HCT116 (cell line): ENCODE measurements at places on chromosomes 16 and 17.

DNA sequence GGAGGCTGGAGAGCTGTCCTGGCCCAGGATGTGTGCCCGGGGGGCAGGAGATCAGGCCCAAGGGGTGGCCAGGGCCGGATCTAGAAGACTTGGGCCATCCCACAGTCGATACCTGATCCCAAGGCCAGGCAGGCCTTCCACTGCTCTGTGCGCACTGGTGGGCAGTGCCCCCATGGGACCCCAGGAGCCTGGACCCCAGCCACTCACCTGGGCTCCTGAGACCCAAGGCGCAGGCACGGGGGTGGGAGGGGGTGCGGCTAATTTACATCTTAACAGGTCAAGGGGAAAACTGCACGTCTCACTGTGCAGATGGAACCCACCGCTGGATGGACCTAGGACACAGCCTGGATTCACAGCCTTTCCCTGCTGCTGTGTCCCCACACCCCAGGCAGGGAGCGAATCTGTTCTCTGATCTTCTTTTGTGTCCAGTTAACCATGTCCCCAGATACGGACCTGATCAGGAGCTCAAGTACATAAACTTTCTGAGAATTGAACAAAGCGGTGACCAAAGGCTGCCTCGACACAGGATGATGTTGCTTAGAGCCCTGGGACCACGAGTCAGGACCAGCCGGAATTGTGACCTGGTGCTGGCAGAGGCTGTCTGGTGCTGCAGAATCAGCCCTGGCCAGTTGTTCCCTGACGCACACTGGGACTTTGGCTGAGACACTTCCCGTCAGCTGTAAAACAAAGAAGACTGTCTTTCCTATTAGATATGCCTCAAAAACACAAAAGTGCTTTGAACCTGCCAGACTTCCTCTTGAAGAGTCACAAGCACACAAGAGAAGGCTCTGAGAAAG, 60.6 kb downstream of the TNFRSF13B start:
- no peak for DNase-seq

- peak; percentile 0 for DNase-seq
These were observed 216.7 kb downstream of the PMP22 start for GRCh38 chr17:15048381-15048780.

GRCh38 chr17:80236911-80237310, 16.7 kb downstream of the SLC26A11 start:
- DNase-seq, result no peak

DNA sequence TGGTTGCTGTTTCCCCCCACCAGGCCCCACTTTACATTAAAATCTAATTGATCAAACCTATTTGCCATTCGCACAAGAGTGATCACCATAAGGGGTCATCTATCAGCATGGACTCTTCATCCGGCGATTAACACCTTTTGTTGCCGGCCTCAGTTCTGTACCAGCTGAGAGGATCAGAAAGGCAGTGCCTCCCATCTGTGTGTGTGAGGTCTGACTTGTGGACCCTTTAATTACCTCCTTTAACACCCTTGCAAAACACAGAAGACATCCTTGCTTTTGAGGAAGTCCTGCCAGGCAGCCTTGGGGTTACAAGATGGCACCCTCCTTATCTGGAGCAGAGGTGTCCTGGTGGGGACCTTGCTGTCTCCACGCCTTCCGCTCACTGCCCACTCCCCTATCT, 77.2 kb upstream of the IRX3 start:
- DNase-seq, result no peak

DNA sequence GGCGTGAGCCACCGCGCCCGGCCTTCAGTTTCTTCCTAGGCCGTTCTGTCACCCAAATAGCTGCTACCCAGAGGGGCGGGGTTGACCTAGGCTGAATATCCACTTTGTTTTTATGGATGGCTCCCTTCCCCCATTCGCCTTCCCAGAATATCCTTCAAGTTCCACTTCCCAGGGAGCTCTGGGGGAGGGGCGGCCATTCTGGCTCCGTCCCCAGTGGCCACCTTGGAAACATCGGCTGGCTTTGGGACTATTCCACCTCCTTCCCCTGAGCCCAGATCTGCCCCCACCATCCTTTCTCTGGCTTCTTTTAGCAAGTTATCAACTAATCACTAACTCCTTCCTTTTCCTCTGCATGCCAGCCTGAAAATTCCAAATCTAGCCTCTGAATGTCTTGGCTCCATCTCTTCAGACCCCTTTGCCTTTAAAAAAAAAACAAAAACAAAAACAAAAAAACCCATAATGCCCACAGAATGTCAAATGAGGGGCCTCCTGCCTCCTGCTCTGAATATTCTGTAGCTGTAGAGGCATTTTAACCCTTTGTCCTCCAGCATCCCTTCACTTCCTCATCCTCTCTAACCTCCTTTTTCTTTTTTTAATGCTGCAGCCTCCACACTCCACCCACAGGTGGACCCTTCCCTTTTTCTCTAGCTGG, 6.4 kb downstream of the ATP1B2 start:
- DNase-seq, result no peak

DNA sequence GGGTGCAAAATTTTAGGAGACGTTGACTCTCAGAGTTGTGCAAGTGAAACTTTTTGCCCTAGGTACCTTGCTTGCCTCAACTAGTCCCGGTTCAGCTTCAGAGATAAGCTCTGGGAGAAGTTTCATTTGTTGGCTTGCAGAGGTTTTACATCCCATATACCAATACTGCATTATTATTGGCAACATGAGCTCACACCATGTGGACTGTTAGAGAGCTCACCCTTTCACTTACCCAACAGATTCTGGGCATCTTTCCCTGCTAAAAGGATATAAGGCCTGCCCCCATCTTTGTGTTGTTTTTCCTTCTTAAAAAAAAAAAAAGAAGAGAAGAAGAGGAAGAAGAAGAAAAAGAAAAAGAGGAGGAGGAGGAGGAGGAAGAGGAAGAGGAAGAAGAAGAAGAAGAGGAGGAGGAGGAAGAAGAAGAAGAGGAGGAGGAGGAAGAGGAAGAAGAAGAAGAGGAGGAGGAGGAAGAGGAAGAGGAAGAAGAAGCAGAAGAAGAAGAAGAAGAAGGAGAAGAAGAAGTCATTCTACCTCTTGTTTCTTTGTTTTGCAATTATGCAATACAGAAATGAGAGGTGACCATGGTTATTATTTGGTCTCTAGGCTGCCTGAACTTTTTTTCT, 292.6 kb upstream of the IRX3 start:
- no peak for DNase-seq

DNA sequence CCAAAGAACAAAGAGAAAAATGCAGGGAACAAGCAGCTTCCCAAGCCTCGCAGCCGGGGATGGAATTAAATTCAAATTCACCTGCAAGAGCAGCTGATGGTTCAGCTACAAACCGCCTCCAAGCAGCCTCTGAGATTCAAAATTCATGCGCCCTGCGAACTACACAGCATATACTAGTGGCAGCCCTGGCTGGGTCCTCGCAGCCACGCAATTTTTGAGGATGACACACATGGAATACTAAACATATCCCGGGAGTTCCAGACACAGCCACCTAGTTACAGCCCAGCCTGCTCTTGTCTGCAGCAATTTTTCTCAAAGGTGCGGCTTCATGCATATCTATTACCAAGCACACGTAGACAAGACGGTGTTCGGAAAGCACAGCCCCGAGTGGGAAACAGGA, 35.9 kb upstream of the KIFC3 start:
- DNase-seq, result no peak

- peak; percentile 49 for DNase-seq
These were observed 17.4 kb upstream of the COL1A1 start for GRCh38 chr17:50218771-50219315.

DNA sequence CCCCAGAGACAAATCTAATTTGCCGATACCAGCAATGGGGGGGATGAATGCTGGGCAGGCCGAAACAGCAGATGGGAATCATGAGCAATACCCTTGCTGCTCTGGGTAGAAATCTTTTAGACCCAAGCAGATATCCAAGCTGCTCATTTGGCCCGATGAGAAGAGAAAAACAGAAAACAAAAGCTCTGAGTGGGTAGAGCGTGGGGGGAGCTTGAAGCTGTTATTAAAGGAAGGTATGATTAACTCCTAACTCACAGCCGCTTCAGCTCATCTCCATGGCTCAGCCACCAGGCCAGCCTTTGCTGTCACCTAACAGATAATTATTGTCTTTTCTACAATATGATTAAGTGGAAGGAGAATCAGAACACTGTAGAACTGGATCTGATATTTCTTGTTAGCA, 58.3 kb downstream of the VPS35L start:
- no peak for DNase-seq

DNA sequence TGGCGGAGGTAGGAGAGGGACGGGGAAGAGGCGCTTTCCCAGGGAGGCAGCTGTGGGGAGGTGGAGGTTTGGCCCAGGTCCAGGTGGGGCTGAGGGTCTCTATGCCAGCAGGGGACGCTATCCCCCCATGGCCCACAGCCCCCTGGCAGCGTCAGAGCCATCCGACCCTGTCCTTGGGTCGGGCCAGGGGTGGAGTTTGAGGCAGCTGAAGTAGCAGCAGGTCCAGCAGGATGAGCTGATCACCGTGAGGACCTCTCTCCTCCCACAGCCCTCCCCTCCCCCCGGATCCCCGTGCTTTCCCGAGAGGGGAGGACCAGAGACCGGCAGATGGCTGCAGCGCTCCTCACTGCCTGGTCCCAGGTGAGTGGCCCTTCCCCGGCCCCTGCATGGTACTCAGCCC, 3.2 kb downstream of the ZNF205 start:
- DNase-seq, result no peak

- no peak for DNase-seq
These were observed 327.7 kb downstream of the BCAS3 start for GRCh38 chr17:61005358-61005757.

DNA sequence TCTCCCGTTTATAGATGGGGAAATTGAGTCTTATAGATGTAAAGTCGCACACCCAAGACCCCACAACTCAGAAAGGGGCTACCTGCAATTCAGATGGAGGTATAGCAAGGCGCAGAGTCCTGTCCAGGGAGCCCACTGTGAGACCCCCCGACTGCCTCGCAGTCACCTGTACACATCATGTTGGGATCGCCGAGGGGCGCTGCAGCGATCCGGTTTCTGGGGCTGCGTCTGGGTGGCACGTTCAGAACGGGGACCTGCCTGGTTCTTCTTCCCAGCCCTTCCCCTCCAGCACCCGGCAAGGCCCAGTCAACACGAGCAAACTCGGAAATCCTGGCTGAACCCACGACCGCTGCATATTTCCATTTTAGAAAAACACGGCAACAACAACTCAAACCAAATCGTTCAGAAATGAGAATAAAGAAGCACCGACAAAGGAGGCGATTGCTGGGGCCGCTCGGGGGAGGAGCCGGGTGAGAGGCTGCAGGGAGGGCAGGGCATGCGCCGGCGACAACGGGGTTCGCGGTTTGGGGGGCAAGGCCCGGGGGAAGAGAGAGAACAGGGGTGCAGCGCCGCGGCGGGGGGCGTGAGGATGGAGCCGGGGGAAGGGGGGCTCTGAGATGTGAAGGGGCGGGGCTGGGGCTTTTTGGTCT, 643 bp downstream of the HSDL1 start:
- no peak for DNase-seq

GRCh38 chr16:60346256-60346655, 1612.1 kb upstream of the GOT2 start:
- no peak for DNase-seq

DNA sequence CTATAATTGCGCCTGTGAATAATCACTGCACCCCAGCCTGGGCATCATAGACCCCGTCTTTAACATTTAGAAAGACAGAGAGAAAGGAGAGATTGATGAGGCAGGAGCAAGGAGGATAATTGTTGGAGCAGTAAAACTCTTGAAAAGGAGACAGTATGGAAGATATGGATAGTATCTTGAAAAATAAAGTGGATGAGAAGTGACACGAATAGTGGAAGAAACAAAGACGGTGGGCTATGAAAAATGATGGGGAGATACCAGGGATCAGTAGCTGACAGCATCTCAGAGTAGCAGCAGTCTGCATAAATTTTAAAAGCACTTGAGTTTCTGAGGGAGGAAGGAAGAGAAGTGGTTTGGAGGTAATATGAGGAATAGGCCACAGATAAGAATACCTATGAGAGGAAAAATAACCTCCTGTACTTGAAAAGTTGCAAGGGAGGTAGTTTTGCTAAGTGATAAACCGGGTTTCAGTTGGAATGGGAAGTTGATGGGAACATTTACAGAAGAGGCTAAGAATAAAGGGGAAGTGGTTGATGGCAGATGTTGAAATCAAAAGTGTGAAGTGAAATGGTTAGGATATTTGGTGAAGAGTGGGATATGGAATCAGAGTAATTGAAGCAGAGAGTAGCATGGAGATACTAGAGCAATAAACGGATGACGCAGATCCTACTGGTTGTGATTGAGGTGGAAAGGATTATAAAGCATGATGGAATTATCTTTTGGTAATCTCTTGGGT, 1.8 kb upstream of the PPM1D start:
- DNase-seq, result no peak

DNA sequence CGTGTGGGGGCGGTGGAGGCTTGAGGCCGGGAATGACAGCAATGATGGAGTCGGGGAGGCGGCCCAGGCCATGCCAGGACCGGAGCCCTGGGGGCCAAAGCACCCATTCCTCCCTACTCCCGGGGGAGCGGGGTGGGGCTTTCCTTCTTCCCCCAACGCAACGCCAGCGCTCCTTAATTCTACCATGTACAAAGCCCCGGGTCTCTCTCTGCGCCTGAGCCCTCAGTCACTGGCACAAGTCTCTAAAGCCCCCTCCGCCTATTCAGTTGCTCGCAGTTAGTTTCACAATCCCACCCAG, 245 bp upstream of the RNF227 start:
- no peak for DNase-seq

GRCh38 chr17:80257716-80258213, 2.9 kb upstream of the RNF213 start:
- DNase-seq, result no peak
